ENCODE measurements at places on chromosomes 16 and 17. TPM values are rescaled to one million over a fixed set of nuclear protein-coding genes. Genes with fewer than 3 reads are reported as not detected.

Gene PERCC1
- total RNA-seq, result not detected

Gene GDPD3
- 4.4 TPM for total RNA-seq

Gene BCAR1
- total RNA-seq, result 68.1 TPM

Gene PRSS22
- 23.4 TPM for total RNA-seq

Gene KRTAP1-1
- not detected for total RNA-seq

Gene FAM20A
- not detected for total RNA-seq

Gene RND2
- total RNA-seq, result 0.21 TPM

Gene SLC5A10
- total RNA-seq, result 0.05 TPM

Gene GH2
- not detected for total RNA-seq

Gene C16orf89
- not detected for total RNA-seq

Gene SETD1A
- total RNA-seq, result 4.6 TPM
